Adrenal gland (tissue), 19 donors: ENCODE measurements at places on chromosomes 1 and 21. TPM values are rescaled to one million over a fixed set of nuclear protein-coding genes. Genes with fewer than 3 reads are reported as not detected.

FCMR gene
- 0.27 TPM for polyA plus RNA-seq

NPPB gene
- 1.1 TPM for polyA plus RNA-seq

FAM72D gene
- polyA plus RNA-seq: 0.53 TPM

S100A4 gene
- polyA plus RNA-seq: 742 TPM

OR2T34 gene
- not detected for polyA plus RNA-seq

ALPL gene
- polyA plus RNA-seq: 147 TPM

FMOD gene
- polyA plus RNA-seq: 19.2 TPM

DNAH14 gene
- 13.1 TPM for polyA plus RNA-seq

ARHGAP29 gene
- 6.2 TPM for polyA plus RNA-seq

TEX38 gene
- not detected for polyA plus RNA-seq

LYPD8 gene
- polyA plus RNA-seq: 0.13 TPM

SERPINC1 gene
- not detected for polyA plus RNA-seq

ATP1A1 gene
- polyA plus RNA-seq: 109 TPM

FMO1 gene
- polyA plus RNA-seq: 2.5 TPM

SYPL2 gene
- polyA plus RNA-seq: 8.5 TPM

UFC1 gene
- polyA plus RNA-seq: 121 TPM

ALX3 gene
- 0.07 TPM for polyA plus RNA-seq

ANGPTL1 gene
- 21.4 TPM for polyA plus RNA-seq

KRTAP7-1 gene
- not detected for polyA plus RNA-seq

SYF2 gene
- polyA plus RNA-seq: 72.4 TPM

FNBP1L gene
- 21.4 TPM for polyA plus RNA-seq

GBP4 gene
- 8.9 TPM for polyA plus RNA-seq

IQGAP3 gene
- 0.40 TPM for polyA plus RNA-seq

FCGR3B gene
- 3.4 TPM for polyA plus RNA-seq

KPRP gene
- polyA plus RNA-seq: not detected

NMNAT2 gene
- 0.51 TPM for polyA plus RNA-seq

TLR5 gene
- polyA plus RNA-seq: 0.74 TPM

S100A14 gene
- 0.88 TPM for polyA plus RNA-seq

ETV3L gene
- polyA plus RNA-seq: not detected

PRAMEF27 gene
- polyA plus RNA-seq: not detected

TMEM82 gene
- polyA plus RNA-seq: not detected

ENTREP3 gene
- 22.7 TPM for polyA plus RNA-seq

C1orf198 gene
- 17.7 TPM for polyA plus RNA-seq

YBX1 gene
- polyA plus RNA-seq: 285 TPM

CHI3L1 gene
- polyA plus RNA-seq: 19.1 TPM
